Activated CD4-positive, alpha-beta T cell treated with anti-CD3 and anti-CD28 coated beads for 24 hours (primary cell): ENCODE measurements at places on chromosomes 2 and 18.

DNA sequence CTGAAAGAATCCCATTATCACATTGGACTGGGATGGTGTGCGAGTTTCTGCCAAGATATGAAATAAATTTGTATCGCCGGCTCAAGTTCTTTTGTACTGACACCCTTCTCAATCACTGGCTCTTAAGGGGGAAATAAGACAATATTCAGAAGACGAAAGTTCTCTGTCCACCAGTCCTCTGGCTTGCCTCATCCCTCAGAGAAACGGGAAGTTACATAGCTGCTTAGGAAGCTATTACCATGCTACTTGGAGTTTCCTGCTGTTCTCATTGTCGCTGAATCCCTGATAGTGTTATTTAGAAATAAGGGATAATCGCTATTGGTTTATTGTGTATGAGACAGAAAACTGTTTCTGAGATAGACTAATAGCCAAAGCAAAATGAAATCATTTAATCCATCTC is 205.0 kb upstream of the ZNF521 start:
- DNase-seq, result no peak

- DNase-seq, result no peak
Measured at GRCh38 chr18:3819961-3820360, 370.0 kb downstream of the TGIF1 start.

DNA sequence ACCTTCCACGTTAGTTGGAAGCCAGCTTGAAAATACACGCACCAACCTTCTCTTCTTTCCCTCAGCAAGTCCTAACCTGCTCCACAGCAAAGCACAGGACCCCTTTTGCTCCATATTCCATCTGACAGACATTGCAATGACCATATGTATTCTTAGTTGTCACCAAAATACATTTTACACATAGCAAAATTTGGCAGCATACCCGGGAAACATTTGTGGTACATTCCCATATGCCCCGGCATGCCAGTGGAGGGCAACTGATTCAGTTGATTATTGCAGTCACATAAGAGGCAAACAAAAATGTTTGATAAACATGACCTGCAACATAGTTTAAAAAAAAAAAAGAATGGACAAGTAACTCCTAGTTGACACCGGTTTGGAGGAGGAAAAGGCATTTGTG is 202.1 kb upstream of the UBE2E3 start:
- DNase-seq, result no peak

DNA sequence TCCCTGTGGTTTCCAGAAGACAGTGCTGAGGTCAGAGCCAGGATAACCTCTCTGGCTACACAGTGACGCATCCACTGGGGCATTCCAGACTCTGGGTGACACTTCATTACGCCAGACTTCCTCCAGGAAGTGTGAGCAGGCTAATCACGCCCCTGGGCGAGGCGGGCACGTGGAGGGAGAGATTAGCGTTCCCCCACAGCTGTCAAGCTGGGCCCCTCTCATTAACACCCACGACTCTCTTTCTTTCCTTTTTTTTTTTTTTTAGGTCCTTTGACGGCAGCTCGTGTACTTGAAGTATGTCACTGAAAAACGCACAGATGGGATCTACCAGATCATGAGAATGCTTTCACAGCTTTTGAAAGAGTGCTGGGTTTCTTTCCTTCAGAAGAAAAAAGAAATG is 274.6 kb downstream of the AFF3 start:
- no peak for DNase-seq

GRCh38 chr2:96895032-96895745 is 25.3 kb upstream of the SEMA4C start:
- no peak for DNase-seq

- DNase-seq, result no peak
Measured at GRCh38 chr2:16058256-16058655, 117.9 kb downstream of the MYCN start.

DNA sequence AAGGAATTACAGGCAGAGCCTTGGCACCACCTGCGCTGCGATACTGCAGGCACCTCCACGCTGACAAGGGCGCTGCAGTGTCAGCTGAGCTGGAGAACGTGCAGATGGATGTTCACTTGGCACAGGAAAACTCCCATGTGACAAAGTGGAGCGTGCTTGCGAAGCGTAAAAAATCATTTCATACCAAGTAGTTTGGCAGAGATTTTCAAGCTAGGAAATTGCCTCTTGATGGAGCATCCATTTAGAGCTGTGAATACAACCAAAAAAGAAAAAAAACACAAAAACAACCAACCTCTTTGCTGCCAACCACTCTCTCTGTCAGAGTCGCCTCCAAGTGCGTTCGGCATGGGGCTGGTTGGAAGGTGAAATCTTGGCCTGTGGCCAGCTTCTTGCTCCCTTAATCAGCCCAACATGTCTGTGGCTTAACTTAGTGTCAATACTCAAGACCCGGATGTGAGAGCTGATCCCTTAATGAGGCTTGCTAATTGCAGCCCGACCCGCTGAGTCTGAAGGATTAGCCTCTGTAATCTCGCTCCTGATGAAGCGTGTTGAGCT is 38.1 kb downstream of the ACOXL start:
- DNase-seq, result no peak

DNA sequence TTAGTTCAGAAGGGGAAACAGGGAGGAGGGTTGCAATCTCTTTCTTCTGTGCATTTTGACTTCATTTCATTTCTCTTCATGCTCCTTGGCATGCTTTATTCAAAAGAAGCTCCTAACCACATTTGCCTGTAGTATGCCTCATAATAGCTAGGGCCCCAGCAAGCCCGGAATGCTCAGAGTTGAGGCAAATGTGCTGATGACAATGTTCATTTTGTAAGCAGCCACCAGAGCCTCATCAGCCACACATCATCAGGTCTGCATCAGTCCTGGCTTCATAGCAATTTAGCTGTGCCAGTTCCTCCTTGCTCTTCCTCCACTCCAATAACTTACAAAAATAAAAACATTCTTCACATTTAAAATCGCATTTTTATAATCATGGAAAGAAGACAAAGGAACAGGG is 65.4 kb upstream of the MMADHC start:
- DNase-seq, result no peak

DNA sequence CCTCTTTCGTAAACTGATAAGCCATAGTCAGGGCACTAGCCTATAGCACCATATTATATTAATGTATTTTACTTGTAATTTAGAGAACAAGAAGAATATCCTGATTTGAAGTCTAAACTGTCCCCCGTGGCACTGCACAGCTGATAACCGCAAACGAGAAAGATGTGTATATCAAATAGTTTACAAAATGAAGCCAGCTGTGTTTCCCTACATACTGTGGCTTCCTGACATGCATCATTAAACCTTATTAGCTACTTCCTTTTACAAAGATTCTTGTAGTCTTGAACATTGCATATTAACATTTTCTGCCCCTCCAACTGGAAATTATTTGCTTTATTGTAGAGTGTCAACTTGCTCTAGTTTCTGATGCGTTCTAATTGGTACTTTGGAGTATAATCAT is 153.5 kb upstream of the NFATC1 start:
- no peak for DNase-seq

DNA sequence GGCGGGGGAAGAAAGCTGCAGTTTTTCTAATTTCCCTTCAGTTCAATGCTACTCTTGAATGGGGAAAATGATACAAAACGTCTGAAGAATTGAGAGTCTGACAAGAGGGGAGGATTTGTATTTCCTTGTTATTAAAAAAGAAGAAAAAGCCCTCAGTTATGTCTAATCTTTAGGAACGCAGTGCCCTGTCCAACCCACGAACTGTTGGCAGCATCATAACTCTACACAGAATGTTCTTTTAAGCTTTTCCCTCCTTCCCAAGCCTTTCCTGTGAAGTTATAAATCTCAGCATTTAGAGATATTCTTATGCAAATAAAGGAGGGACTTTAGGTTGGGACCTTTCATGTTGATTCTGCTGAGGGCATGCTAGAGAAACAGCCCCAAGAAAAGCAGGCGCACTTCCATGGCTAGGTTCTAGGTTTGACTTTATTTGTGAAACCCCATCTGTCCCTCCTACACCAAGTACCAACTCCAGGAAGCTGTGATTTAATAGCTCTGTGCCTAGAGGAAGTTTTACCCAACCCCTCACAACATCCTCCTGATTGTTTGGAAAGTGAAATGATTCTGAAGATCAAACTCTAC is 288.6 kb downstream of the SETBP1 start:
- DNase-seq, result no peak

DNA sequence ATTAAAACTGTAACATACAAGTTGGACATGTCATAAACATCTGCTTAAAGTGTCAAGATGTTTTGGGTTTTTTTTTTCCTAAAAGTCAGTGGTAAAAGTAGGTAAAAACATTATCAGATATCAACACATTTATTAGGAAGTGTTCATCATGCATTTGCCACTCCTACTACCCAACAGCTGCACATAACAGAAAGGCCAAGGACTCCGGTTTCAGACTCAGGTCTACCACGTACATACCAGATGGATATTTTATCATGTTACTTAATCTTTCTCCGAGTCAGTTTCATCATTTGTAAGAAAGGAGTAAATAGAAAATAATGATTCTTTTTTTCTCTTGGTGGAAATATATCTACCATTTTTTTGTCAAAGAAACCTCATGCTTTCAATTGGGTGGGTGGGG is 192.3 kb downstream of the UBE2E3 start:
- DNase-seq, result no peak

- DNase-seq, result no peak
Measured at GRCh38 chr18:1392046-1392445, 487.4 kb downstream of the ADCYAP1 start.

DNA sequence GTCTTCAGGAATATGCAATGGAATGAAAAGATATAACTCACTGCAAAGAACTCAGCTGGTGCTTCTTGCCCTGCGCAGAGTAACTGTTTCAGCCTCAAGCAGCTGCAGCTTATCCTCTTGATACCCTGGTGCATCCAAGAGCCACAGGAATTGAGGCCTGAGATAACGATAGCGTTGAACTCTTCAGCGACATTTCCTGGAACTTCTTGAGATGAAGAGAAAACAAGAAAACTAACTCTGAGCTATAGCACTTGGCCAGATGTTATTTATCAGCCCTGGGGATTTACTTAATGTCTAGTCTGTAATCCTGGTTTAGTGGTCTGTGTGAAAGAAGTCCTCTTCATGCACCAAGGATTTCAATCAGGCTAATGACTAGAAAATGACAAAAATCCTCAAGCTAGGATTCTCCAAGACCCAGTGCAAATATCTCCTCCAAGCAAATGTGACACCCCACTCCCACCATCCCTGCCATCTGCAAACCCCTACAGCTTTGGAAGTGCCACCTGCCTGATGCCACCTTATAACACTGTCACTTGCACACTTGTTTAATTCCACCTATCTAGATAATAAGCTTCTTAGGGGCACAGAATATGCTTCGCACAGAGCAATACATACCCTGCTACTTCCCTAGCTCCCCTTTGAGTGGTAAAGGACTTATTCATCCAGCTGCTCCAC is 40.6 kb downstream of the EHD3 start:
- DNase-seq, result no peak

- DNase-seq, result no peak
Measured at GRCh38 chr2:11051280-11051679, 104.0 kb upstream of the SLC66A3 start.

- DNase-seq, result no peak
Measured at GRCh38 chr18:79507076-79507545, 111.4 kb downstream of the NFATC1 start.

DNA sequence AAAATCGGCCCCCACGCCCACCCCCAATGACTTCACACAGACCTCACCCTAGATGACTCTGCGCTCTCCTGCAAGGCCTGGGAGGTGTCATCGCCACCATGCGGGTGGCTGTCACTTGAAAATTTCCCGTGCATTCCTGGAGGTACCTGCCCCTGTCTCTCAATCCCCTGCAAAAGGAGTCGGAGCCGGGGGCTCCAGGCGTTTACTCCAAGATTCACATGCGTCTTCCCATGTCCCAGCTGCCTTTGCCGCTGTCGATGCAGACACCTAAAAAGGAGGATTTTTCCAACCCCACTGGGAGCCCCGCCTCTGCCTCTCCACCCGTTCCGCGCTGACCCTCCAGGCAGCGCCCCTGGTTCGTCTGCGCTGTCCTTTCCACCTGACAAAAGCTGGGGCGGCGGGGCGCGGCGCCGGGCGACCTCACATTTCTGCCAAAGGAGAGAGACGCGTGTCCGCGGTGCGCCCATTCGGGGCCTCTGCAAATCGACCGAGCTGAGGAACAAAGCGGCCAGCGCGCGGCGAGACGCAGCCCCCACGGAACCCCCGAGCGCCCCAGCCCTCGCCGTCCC is 667 bp downstream of the REEP1 start:
- no peak for DNase-seq

GRCh38 chr2:173037245-173038120 is 38.2 kb upstream of the MAP3K20 start:
- no peak for DNase-seq

DNA sequence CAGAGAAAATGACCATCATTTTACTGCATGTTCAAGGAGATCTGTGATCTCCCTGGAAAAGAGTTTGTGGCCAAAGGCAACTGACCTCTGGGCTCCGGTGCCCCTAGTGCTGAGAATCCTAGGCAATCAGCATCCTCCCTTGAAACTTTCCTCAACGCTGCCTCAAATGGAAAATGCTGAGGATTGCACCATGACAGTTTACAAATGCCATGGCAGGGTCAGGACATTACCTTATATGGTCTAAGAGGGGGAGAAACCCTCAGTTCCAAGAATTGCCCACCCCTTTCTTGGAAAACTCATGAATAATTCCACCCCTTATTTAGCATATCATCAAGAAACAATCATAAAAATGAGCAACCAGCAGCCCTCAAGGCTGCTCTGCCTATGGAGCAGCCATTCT is 48.3 kb downstream of the ALPK2 start:
- DNase-seq, result no peak
